ENCODE measurements at places on chromosomes 6 and 20. TPM values are rescaled to one million over a fixed set of nuclear protein-coding genes. Genes with fewer than 3 reads are reported as not detected.

Gene ZNF337
- total RNA-seq, result 24.1 TPM

GRCh38 chr6:39350723-39351505, 28.4 kb upstream of the KCNK16 start:
- no peak for DNase-seq

DNA sequence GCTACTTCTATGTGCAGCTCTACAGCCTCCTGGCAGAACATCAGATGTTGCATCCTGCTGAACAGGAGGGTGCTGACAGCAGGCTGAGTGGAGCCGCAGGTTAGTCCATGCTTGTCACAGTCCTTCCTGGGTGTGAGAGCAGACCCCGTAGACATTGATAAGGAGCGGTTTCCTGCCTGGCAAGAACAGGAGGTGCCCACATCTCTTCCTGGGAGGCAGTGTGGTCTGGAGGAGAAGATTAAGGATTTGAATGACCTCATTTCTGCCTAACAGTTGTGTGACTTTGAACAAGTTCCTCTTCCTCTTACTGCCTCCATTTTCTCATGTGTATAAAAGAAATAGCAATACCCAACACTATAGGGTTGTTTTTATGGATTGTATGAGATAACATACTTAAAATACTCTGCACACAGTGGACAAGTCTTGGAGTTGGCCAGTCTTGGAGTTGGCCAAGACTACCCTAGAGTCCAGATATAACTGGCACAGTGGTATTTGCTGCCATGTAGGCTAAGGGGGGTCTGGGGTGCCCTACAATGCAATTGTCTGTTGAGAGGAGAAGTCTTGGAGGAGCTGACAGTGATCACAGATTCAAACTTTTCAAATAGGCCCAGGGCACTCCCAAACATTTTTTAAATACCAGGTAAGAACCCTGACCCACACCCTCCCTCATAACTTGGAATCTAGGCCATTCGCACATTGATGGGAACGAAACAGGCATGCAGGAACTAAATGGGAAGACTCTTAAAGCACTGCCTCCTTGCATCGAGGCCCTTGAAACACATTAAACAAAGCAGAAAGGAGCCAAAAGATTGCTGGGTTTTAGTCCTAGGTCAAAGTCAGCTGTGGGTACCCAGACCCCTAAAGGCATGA, 32.6 kb upstream of the TBC1D7 start:
- DNase-seq, result no peak

DNA sequence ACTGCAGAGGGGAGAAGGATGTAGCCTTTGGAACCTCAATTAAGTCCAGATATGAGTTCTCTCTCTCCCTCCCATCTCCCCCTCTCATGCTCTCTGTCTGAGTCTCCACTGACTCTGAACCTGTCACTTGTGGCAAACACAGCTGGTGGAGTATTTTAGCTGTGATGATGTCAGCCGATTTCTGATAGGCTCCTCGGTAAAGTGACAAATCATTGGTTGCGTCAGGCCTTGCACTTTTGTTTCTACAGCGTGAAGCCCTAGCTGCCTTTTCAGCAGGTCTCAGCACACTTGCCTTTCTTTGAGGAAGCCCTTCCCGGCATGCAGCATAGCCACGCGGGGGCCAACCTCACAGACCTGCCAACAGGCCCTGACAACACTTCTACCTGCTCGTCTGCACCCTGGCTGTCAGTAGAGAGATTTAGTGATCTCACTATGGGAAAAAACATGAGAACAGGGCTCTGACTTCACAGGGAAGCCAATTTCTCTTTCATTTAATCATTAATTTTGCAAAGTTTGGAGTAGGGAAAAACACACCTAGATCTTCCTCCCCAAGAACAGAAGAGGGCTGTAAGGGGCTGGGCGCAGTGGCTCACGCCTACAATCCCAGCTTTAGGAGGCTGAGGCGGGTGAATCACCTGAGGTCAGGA, 84.4 kb downstream of the GMPR start:
- DNase-seq, result no peak

GRCh38 chr20:55424968-55425367, 580.4 kb downstream of the CBLN4 start:
- DNase-seq, result no peak

DNA sequence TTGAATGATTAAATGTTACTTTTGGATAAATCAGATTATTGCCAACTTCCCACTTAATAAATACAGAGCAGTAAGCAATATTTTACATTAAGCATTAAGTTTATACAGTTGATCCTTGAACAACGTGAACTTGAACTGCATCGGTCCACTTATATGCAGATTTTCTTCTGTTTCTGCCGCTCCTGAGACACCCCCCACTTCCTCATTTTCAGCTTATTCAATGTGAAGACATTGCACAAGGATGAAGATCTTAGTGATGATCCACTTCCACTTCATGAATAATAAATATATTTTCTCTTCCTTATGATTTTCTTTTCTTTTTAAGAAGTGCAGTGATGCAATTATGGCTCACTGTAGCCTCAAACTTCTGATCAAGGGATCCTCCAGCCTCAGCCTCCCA, 167.2 kb downstream of the LINC00237 start:
- DNase-seq, result no peak

- DNase-seq, result no peak
Measured at GRCh38 chr20:33257237-33257636, 21.4 kb downstream of the BPIFA1 start.

Data from frontal cortex (tissue), 4 donors.